ENCODE measurements at places on chromosomes 5 and 9. TPM values are rescaled to one million over a fixed set of nuclear protein-coding genes. Genes with fewer than 3 reads are reported as not detected.

The S1PR3 gene
- total RNA-seq = 9.9 TPM

The FAM169A gene
- 6.5 TPM for total RNA-seq

The TUBB4B gene
- 304 TPM for total RNA-seq

The CDH12 gene
- not detected for total RNA-seq

The MRPL36 gene
- total RNA-seq = 43.2 TPM

The TAF1L gene
- not detected for total RNA-seq

Measured in cardiac septum (tissue), 1 donor.